ENCODE measurements at places on chromosomes 4 and X.

GRCh38 chr4:112175840-112176239 lies 30.6 kb downstream of the FAM241A start:
- no peak for DNase-seq

DNA sequence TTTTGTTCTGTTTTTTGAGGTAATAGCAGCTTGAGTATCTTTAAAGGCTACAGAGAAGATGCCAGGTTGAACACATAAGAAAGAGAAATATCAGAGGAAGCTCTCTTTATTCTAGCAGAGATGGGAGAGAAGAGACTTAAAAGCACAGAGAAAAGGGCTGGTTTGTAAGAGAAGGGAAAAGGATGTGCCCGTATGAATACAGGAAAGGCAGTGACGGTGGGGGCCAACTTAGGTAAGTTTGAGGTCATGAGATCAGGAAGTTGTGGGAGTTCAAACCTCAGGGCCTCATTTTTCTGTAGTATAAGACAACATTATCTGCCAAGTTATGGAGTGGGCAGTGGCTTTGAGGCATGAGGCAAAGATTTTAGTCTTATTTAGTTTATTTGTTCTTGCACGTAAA lies 121.3 kb upstream of the S100G start:
- DNase-seq: peak; percentile 23

GRCh38 chr4:22338796-22339195 lies 177.1 kb downstream of the ADGRA3 start:
- no peak for DNase-seq

DNA sequence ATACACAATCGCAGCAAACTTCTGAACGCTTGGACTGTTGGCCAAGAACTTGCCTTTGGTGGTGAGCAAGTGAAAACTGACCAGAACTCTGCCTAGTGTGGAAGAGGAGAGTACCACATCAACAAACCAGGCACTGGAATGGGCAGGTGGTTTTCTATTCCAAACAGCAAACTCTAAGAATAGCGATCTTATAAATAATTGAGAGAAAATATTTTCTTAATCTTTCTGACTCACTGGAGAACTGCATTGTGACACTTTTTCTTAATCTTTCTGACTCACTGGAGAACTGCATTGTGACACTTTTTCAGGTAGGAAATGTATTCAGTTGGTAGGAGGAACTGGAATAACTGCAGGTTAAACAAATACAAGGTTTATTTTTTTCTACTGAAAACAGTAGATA lies 57.0 kb upstream of the SORBS2 start:
- DNase-seq: no peak

GRCh38 chr4:170769862-170770261 lies 680.1 kb upstream of the AADAT start:
- DNase-seq: no peak

DNA sequence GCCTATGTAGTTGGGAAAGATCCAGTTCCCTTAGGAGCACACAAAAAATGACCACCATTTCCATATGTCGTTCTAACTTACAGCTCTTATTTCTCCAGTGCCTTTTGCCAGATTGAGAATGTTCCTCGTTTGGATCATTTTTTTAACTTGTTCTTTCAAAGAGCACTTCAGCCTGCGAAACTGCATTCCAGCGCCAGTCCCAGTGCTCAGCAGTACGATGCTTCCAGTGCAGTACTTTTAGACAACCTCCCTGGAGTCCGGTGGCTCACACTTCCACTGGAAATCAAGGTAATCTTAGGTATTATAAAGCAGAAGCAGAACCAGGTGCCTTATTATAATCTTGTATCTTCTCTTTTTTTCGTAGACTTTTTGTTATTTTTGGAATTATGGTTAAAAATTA lies 42.6 kb upstream of the SLC25A31 start:
- no peak for DNase-seq

GRCh38 chrX:98398542-98398941 lies 1514.8 kb downstream of the RPA4 start:
- DNase-seq: no peak

GRCh38 chr4:184329659-184330400 lies 112.2 kb upstream of the ENPP6 start:
- DNase-seq: no peak
